Esophagus mucosa (tissue), 1 donor: ENCODE measurements at places on chromosomes 5 and 9. TPM values are rescaled to one million over a fixed set of nuclear protein-coding genes. Genes with fewer than 3 reads are reported as not detected.

- ATAC-seq = no peak
Observed at GRCh38 chr9:107931071-107931715, 441.6 kb upstream of the KLF4 start.

GRCh38 chr5:149679876-149680809 is 50.0 kb upstream of the PPARGC1B start:
- no peak for ATAC-seq

DNA sequence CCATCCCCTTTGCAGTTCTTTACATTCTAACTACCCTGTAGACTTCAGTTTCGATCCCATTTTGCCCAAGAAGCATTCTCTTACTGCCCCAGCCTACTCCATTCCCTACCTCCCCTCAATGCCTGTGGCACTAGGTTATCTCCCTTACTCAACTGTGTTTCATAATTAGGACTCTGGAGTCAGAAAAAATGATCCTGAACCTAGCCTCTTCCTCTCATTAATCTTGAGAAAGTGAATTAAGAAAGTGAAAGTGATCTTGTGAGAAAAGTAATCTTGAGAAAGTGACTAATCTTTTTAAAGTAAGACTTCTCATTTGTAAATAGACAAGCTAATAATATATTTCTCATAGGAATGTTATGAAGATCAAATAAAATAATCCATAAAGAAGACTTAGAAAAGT is 444.0 kb upstream of the TRPC7 start:
- no peak for ATAC-seq

- no peak for ATAC-seq
Observed at GRCh38 chr9:16996901-16997491, 126.5 kb upstream of the BNC2 start.

Gene ADGRD2
- total RNA-seq = 0.08 TPM

DNA sequence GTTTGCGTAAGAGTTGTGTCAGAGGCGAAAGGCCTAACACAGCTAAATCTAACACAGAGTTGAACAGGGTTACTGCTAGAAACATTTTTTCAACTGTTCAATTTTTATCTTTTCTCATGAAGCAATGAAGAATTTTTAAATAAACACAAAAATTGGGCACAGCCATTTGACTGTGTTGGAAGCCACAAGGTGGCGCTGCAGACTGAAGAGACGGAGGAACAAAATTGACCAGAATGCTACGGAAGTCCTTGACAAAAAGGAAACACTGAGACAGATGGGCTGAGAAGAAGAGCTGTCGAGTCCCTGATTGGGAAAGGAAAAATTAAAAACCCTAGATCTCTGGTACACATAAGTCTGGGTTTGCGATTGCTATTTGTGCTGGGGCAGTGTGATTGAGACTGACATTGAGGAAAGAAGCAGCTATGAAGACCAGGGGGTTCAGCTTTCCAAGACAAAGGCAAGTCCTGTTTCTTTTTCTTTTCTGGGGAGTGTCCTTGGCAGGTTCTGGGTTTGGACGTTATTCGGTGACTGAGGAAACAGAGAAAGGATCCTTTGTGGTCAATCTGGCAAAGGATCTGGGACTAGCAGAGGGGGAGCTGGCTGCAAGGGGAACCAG is at the start of gene PCDHB9:
Gene PCDHB9 (plus strand): TSS at position 265 of the 616 bp plus-strand sequence. CDS start 158 bp downstream, at position 423.
- ATAC-seq = no peak

Gene SHOC1
- 0.56 TPM for total RNA-seq

- no peak for ATAC-seq
Observed at GRCh38 chr9:122572456-122572855, 10.7 kb downstream of the OR1L8 start.

DNA sequence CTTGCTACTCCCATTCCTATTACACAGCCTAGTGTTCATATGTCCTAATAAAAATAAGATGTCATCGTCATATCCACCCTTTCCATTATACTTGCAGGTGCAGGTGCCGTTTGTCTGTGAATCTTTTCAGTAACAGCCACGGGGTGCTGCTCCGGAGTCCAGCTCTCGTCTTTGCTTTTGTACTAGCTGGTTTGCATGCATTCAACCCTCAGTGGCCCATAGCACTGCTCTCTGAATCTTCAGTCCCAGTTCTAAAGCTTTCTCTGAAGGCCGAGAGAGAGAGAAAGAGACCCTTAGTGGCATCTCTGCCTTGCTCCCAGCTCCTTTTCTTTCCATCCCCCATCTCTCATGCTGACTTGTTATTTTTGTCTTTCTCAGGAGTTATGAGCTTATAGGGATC is 468.5 kb downstream of the TMEM232 start:
- ATAC-seq = no peak

Gene CCDC187
- not detected for total RNA-seq

GRCh38 chr9:75488719-75489110 is 400.4 kb downstream of the OSTF1 start:
- no peak for ATAC-seq

- ATAC-seq = no peak
Observed at GRCh38 chr9:5896863-5897262, 6.2 kb downstream of the MLANA start.

- no peak for ATAC-seq
Observed at GRCh38 chr5:6705088-6705487, 8.1 kb upstream of the TENT4A start.

GRCh38 chr5:164861610-164862009 is 1356.2 kb downstream of the MAT2B start:
- no peak for ATAC-seq

Gene C9
- total RNA-seq = not detected
